ENCODE measurements at places on chromosomes 11 and 22.
A peak's percentile ranks its signal among the peaks of the same experiment; 100 is the strongest.

- no peak for DNase-seq
These were observed 25.4 kb upstream of the GSTP1 start for GRCh38 chr11:67558084-67558772.

DNA sequence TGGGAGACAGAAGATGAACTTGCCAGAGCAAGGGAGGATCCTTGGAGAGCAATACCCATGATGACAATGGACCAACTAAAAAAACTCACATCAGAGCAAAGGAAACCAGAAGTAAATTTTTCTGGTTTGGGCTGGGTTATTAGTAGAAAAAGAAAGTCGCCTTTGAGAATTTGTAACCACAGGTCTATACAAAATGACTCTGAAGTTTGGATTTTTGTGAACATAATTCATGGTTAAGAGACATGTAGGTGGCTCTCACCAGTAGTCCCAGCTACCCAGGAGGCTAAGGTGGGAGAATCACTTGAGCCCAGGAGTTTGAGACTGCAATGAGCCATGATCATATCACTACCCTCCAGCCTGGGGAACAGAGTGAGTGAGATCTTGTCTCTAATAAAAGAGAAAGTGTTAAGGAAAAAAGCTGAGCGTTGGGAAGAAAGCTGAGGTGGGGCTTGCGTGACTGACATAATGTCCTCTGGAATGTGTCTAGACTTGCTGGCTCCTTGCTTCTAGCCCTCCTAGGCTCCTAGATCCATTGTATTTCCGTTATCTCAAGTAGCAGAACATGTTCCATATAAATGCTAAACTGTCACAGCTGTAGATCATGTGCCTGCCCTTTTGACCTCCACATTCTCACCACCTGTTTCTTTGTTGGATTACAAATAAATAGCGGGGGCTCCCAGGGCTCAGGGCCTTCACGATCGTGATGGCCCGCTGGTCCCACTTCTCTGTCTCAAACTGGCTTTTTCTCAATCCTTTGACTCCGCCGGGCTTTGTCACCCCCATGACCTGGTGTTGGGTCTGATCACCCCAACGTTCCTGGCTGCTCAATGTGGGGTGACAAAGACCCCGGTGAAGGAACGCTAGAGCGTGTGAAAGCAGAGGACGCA, 56.2 kb upstream of the SC5D start:
- DNase-seq: no peak

DNA sequence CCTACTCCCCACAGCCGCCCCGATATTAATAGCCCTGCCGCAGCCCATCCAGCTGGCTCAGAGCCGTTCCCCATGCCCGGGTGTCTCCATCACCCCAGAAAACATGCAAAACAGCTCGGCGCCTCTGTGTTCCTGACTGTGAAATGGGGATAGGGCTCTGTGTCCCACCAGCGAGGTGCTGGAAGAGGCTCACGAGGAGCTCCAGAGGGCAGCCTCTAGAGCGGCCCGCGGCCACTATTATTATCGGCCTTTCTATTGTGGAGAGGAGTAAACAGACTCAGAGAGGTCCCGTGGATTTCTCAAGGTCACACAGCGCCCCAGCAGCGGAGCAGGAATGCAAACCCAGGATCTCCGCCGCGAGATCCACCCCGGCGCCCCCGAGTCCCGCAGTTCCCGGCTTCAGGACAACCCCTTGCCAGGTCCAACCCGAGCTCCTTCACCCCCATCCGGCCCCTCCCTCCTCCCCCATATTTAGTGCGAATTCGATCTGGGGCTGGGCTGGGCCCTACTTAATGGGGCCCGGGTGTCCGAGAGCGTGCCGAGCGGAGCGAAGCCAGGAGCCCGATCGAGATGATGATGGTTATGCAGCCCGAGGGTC, at the start of gene ACTN3:
Gene ACTN3, plus strand, starts transcription at position 536 of the 598 bp plus-strand sequence. Its CDS starts 35 bp downstream, at position 571.
- DNase-seq: no peak

GRCh38 chr11:3995949-3996554, 98.5 kb upstream of the RRM1 start:
- no peak for DNase-seq

GRCh38 chr11:132999516-132999915, 532.8 kb downstream of the OPCML start:
- no peak for DNase-seq

DNA sequence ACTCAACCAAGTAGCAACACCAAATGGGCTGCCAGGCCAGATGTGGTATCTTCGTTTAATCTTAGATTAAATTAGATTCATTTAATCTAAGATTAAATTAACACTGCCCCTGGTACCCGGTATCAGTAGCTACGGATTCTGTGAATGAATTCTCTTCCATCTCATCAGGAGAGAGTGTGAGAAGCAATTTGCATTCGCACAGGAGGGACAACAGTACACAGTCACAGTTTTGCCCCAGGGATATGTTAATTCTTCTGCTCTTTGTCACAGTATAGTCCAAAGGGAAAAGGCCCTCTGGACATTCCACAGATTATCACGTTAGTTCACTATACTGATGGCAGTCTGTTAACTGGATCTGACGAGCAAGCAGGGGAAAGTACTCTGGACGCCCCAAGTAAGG, 22.9 kb downstream of the ASCL2 start:
- no peak for DNase-seq

DNA sequence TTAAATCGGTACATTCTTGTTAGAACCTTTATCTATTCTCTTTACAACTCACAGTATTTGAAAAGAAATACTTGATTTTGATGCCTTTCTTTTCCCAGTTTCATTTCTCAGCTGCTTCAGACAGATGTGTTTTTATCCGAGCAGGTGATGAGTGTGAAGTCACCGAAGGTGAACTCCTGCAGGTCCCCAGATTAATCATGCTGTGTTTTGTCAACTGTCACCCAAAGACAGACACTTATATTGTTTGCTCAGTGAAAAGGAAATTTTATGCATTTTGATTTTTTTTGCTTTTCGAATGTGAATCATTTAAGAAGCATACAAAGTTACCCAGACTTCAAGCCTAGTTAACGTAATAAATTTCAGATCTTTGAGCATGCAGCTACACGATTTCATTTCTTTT, 7.8 kb upstream of the TMPRSS13 start:
- peak; percentile 63 for DNase-seq

DNA sequence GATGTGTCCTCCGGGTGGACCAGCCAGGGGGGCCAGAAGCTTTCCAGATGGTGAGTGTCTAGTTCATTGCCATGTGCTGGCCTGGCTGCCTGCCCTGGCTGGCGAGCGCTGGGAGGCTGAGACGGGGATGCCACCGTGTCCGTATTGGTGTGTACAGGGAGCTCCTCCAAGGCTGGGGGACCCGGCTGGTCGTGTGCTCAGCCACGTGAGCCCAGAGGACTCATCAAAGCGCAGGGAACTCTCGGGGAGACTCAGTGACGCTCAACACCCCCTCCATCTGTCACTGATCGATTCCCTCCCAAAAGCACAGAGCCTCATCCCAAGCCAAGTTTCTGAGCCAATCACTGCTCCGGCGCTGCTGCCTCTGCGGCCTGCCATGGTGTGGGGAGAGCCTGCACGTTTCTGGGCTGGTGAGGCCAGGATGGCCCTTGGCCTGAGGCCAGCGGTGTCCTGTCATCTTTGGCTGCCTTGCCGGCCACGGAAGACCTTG, 423.7 kb downstream of the SHANK2 start:
- no peak for DNase-seq

- DNase-seq: no peak
These were observed 37.9 kb downstream of the MUC2 start for GRCh38 chr11:1112351-1113191.

DNA sequence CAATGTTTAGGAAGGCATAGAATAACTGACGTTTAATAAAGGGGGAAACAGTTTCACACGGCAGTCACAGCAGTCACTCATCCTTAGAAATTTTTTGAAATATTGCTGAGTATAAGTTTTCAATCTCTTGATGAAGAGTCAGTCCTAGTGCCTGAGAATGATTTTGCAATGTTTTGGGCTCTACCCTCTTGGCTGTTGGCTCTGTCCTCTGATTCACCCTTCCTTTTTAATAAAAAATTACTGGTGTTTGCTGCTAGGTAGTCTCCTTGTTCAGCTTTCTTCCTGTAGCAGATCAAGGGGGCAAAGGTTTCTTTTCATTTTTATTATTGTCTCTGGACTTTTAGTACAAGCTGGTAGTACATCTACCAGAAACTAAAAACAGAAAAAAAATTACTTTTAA, 194.3 kb upstream of the ANO3 start:
- no peak for DNase-seq

DNA sequence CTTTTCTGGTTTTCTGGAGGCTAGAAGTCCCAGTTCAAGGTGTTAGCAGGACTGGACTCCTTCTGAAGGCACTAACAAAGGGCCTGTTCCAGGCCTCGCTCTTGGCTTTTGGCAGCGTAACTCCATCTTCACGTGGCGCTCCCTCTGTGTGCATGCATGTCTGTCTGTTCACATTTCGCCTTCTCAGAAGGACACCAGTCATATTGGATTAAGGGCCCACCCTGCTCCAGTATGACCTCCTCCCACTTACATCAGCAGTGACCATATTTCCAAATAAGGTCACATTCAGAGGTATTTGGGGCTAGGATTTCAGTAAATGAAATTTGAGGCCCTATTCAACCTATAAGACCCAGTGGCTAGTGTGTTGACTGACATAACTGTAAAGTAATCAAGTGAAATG, 20.0 kb downstream of the APLP2 start:
- DNase-seq: no peak

DNA sequence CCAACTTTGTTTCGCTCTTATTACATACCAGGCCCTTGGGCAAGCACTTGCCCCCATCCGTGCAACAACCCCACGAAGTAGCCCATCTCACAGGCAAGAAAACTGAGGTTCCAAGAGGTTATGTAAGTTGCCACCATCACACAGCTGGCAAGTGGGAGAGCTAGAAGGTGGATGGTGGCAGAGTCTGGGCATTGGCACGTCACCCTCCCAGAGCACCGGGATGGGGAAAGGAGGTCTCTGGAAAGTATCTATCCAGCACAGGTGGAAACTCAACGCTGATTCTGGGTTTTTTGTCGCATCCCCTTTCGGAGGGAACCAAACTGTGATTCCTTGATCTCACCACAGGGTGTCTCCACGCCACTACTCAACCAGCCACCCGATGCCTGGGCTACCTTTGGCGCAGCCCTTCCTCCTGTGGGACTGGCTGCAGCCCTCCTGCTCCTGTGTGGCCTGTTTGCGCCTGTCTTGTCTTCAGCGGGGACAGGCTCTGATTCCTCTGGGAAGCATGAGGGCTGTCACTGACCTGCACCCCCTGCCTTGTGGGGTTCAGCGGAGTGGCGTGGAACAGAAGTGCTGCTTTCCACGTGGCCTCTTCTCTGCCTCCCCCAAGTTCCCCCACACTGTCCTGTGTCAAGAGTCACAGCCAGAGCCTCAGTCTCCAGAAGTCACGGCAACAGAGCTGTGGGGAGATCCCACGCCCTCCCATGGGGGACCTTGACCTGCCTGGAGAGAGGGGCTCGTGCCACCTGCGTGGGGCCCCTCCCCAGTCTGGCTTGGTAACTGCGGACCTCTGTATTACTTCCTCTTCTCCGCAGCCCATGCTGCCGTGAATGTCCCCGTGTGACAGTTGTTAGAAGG, 34.4 kb upstream of the TRIM29 start:
- peak; percentile 3 for DNase-seq

- DNase-seq: no peak
These were observed 174.6 kb downstream of the CTTN start for GRCh38 chr11:70572974-70573260.

- no peak for DNase-seq
These were observed 64.5 kb upstream of the NECTIN1 start for GRCh38 chr11:119793335-119793984.

DNA sequence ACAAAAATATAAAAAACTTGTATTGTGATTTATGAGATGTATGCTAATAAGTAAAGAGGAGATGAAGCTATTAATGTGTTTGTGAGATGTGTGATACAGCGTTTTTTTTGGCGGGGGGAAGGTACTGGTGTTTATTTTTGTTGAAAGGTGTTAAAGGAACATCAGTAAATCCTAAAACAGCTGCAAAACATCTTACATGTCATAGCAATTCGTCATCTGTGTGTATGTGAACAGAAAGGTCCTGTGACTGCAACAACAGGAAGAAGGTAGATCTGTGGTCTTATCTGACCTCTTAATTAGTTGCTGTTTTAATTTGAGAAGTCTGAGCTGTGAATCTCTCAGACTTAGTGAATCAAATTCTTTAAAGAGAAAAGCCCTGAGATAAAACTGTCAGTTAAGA, 1041.1 kb downstream of the JRKL start:
- no peak for DNase-seq

DNA sequence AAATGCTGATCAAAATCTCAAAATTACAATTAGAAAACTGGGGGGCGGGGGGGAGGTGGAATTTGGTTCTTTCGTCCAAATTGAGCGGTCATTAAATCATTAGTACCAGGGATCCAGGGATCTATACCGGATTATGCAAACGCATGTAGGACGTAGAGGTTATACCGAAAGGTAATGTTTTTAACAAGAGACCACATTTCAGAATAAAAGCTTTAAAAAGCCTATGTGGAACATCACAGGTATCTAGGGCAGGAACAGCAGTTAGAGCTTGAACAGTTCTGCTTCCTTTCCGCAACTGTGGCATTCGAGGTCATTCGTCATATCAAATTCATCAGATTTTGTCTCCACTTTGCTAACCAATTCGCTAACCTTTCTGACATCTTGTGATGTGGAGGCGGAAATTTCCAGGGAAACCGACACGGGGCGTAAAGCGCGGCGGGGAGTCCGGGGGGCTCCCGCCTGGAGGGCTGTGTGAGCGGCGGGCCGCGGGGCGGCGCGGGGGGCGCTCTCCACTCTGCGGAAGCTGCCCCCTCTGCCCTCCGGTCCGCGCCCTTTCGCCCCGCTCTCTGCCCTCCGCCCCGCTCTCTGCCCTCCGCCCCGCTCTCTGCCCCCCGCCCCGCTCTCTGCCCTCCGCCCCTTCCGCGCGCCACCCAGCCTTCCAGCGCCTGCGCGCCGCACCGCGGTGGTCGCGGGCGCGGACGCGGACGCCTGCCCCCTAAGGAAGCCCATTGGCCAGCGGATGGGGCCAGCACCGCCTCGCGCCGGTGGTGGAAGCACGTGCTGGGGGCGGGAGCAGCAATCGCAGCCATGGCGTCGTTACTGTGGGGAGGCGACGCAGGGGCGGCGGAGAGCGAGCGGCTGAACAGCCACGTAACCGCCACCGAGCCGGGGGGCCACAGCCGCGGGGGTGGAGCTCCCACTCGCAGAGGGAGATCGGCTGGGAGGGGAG, at the start of gene DDX25:
Gene DDX25, plus strand, starts transcription at position 798 of the 949 bp plus-strand sequence. Its CDS starts 10 bp downstream, at position 808.
- peak; percentile 32 for DNase-seq

GRCh38 chr11:90701716-90702115, 478.9 kb upstream of the CHORDC1 start:
- no peak for DNase-seq

GRCh38 chr11:104104664-104105063, 59.3 kb downstream of the PDGFD start:
- no peak for DNase-seq

- DNase-seq: no peak
These were observed 107.2 kb upstream of the E2F8 start for GRCh38 chr11:19347911-19348310.

GRCh38 chr11:18243783-18244362, 4.6 kb downstream of the SAA2 start:
- DNase-seq: peak; percentile 8

DNA sequence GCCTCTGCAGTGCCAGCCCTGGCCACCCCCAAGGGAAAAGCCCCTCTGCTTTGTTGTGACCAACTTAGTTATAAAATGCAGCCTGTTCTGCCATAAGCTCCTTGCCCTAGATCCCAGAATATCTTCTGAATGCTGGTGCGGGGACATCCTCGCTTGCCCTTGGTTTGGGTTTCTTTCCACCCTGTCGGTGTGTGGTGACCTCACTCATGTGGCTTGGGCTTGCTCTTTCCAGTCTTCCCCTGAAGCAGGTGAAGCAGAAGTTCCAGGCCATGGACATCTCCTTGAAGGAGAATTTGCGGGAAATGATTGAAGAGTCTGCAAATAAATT, 16.7 kb downstream of the CLDN5 start:
- no peak for DNase-seq
